ENCODE measurements at places on chromosomes 12 and 14.

DNA sequence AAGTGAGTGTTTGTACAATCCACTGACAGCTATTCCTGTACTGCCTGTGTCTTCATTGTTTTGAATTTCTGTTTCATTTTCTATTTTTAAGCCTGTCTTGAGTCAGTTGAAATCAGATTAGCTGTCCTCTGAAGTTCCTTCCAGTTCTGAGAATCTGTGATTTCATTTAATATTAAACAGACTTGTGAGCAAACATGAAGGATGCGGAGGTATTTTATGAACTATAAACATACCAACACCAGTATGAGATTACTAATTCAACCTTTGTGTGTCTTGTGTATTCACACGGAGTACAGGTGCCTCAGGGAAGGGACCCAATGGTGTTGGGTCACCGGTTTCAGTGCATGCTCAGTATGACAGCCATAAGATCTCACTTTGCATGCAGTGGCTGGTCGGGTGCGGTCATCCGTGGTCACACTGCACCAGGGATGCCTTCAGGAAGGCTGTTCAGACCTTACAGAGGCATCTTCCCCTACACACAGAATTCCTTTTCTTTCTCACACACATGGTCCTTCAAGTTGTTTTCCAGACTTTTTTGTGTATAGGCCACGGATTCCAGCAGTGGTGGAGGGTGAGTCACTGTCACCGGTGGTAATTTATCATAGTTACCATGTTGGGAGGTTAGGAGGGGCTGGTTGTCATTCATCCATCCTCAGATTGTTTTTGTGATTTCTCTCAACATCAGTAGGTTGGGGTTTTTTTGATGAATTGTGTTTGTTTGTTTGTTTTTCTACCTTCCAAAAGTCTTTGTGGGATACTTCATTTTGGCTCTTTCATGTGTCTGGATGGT is 103.0 kb upstream of the SFSWAP start:
- DNase-seq = no peak

GRCh38 chr14:24251880-24252288 is 9.5 kb upstream of the TINF2 start:
- DNase-seq = no peak

GRCh38 chr12:59055204-59055860 is 135.0 kb upstream of the LRIG3 start:
- no peak for DNase-seq

- no peak for DNase-seq
Measured at GRCh38 chr14:99037777-99038430, 234.1 kb downstream of the BCL11B start.

DNA sequence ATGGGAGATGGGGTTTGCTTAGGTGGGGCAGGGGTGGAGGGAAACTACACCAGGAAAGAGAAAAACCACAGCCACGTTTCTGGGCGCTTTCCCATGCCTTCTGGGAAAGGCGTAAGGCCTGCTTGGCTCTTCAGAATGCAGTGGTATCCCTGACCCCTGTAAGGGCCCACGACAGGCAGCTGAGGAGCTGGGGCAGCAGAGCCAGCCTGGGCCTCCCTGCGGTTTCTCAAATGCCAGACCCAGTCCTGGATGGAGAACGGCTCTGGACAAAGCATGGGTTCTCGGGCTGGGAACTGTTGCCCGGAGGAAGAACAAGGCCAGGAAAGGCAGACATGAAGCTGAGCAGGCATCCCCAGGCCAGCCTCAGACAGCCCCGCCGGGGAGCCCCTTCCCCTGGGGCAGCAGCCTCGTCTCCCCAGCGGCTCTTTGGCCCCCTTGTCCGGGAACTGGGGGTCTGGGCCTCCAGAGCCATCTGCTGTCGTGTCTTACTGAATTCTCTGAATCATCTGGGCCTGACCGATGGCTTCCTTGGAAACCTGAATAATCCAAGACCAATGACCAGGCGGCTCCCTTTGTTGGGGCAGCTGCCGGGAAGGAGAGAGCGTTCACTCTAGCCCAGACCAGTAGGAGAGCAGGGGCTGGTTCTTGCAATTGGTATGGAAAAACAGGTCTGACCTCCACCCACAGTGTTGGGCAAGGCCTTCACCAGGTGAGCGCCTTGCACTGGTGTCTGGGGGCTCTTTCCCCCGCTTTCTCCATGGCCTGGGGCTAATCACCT is 64.0 kb upstream of the RIN3 start:
- no peak for DNase-seq

Data from T-cell (primary cell).